ENCODE measurements at places on chromosomes 16 and 17. TPM values are rescaled to one million over a fixed set of nuclear protein-coding genes. Genes with fewer than 3 reads are reported as not detected.

Gene GALNS
- 61.4 TPM for total RNA-seq

Gene TEN1
- 10.3 TPM for total RNA-seq

Gene CES1
- 10.1 TPM for total RNA-seq

Gene CRYBA1
- not detected for total RNA-seq

Gene RAB11FIP4
- total RNA-seq: 11.0 TPM

Gene EXOC3L1
- 2.5 TPM for total RNA-seq

Gene AANAT
- not detected for total RNA-seq

Gene CCL2
- 15.2 TPM for total RNA-seq

Gene SHPK
- total RNA-seq: 14.0 TPM

Gene CCDC200
- total RNA-seq: not detected

Gene MT4
- 25.8 TPM for total RNA-seq

Gene DECR2
- total RNA-seq: 17.9 TPM

Gene ETV4
- 5.4 TPM for total RNA-seq

Gene ODAD4
- 1.7 TPM for total RNA-seq

Gene SALL1
- total RNA-seq: 6.9 TPM

Gene RGS11
- 5.4 TPM for total RNA-seq

Gene CD19
- not detected for total RNA-seq

Gene ALKBH5
- total RNA-seq: 77.3 TPM

Measured in vagina (tissue), 2 donors.